Pancreas (tissue), 10 donors: ENCODE measurements at places on chromosomes 11 and 22. TPM values are rescaled to one million over a fixed set of nuclear protein-coding genes. Genes with fewer than 3 reads are reported as not detected.

GRCh38 chr22:44340271-44341239 is 27.8 kb upstream of the SHISAL1 start:
- no peaks in the 10 kb centered on the region for H3K4me1 ChIP-seq
- H3K27ac ChIP-seq, result no peak overlapping the region
- H3K27me3 ChIP-seq, result no peaks in the 10 kb centered on the region
- DNase-seq, result no peak
- H3K4me3 ChIP-seq, result no peak overlapping the region
- H3K36me3 ChIP-seq, result no peaks in the 10 kb centered on the region

- no peak overlapping the region for H3K27ac ChIP-seq
- no peaks in the 10 kb centered on the region for H3K36me3 ChIP-seq
- no peaks in the 10 kb centered on the region for H3K27me3 ChIP-seq
Observed at GRCh38 chr11:59076876-59077571, 9.1 kb upstream of the GLYATL1B start.

CCDC157 gene
- 1.3 TPM for total RNA-seq

COMT gene
- 51.3 TPM for total RNA-seq

GRCh38 chr11:119339589-119340334 is 921 bp downstream of the C1QTNF5 start:
- H3K4me3 ChIP-seq, result peak overlapping the region; percentile 59
- H3K27ac ChIP-seq, result peak overlapping the region; percentile 79

GRCh38 chr11:120974965-120975364 is 48.9 kb upstream of the TBCEL start:
- H3K4me1 ChIP-seq, result no peaks in the 10 kb centered on the region
- no peaks in the 10 kb centered on the region for H3K27me3 ChIP-seq
- DNase-seq, result no peak
- no peaks in the 10 kb centered on the region for H3K36me3 ChIP-seq
- no peak overlapping the region for H3K27ac ChIP-seq

DNA sequence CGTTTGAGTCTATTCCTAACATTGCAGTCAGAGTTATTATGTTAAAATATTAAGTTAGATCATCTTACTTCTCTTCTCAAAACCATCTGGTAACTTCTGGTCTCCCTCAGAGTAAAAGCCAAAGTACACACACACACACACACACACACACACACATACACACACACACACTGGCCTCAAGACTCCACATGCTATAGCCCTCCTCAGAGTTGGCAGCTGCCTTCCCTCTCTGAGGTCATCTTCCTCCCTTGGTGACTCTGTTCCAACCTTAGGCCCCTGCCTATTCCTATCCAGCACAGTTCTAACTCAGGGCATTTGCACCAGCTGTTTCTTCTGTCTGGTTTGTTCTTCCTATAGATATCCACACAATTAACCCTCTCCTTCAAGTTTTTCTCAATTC is 272.0 kb upstream of the SESN3 start:
- no peak overlapping the region for H3K4me3 ChIP-seq
- no peak for DNase-seq
- no peak overlapping the region for H3K27ac ChIP-seq
- no peaks in the 10 kb centered on the region for H3K36me3 ChIP-seq
- no peaks in the 10 kb centered on the region for H3K27me3 ChIP-seq

DNA sequence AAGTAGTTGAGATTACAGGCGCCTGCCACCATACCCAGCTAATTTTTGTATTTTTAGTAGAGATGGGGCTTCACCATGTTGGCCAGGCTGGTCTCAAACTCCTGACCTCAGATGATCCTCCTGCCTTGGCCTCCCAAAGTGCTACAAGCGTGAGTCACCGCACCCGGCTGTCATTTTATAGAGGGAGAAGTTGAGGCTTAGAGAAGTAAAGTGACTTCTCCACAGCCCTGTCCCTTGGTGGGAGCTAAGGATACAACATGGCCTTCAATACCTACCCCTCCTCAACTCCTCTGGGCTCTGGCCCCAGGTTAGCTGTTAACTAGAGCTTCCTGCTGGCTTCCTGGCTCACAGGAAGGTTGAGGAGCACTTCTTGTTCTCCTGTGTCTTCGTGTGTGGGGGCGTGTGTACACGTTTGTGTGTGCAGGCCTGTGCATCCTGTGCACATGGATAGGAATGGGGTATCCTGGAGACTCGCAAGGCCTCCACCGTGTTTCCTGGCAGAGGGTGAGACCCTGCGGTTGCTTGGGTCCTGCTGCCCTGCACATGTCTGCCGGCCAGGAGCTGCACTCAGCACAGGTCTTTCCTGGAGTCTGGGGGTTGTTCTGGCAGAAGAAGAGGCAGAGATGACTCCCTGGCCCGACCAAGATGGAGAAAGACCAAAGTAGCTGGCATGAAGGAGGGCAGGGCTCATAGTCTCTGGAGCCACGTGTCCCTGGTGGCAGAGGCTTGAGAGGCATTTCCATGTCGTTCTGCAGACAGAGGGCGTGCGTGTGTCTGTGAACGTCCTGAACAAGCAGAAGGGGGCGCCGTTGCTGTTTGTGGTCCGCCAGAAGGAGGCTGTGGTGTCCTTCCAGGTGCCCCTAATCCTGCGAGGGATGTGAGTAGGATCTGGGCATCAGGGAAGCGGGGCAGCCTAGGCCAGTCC is 2.4 kb downstream of the SIDT2 start:
- H3K27me3 ChIP-seq, result no peaks in the 10 kb centered on the region
- no peak overlapping the region for H3K27ac ChIP-seq
- no peak overlapping the region for H3K4me3 ChIP-seq

- H3K36me3 ChIP-seq, result no peaks in the 10 kb centered on the region
- no peaks in the 10 kb centered on the region for H3K4me1 ChIP-seq
Observed at GRCh38 chr11:1896923-1897322, 5.2 kb upstream of the PRR33 start.

SDHAF2 gene
- 14.4 TPM for total RNA-seq

- H3K27me3 ChIP-seq, result no peaks in the 10 kb centered on the region
- no peak overlapping the region for H3K27ac ChIP-seq
- H3K36me3 ChIP-seq, result no peaks in the 10 kb centered on the region
- no peak overlapping the region for H3K4me3 ChIP-seq
- DNase-seq, result no peak
Observed at GRCh38 chr11:67666676-67667489, 7.5 kb downstream of the ALDH3B2 start.

DNA sequence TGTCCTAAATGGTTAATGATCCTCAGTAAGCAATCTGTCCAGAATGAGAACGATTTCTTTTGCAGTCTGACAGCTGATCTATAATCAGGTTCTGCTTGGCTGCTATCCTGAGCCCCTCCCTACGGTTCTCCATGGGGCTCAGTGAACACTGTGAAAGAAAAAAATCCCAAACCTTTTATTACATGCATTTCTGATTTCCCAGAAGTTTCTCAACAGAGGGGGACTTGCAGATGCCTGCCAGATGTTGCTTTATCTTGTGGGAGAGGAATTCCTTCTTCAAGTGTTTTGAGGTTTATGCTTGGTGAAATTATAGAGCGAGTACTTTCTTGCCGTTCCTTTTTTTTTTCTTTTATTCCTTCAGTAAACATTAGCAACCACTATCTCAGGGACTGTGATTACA is 531.9 kb upstream of the ISX start:
- no peaks in the 10 kb centered on the region for H3K36me3 ChIP-seq
- no peaks in the 10 kb centered on the region for H3K27me3 ChIP-seq
- H3K4me1 ChIP-seq, result no peaks in the 10 kb centered on the region
- no peak for DNase-seq
- no peak overlapping the region for H3K4me3 ChIP-seq
- H3K27ac ChIP-seq, result no peak overlapping the region

GRCh38 chr11:39570526-39570925 is 1888.9 kb downstream of the LRRC4C start:
- DNase-seq, result no peak
- H3K4me3 ChIP-seq, result no peak overlapping the region
- no peaks in the 10 kb centered on the region for H3K27me3 ChIP-seq
- no peak overlapping the region for H3K27ac ChIP-seq
- H3K36me3 ChIP-seq, result no peaks in the 10 kb centered on the region
- H3K4me1 ChIP-seq, result no peaks in the 10 kb centered on the region

DNA sequence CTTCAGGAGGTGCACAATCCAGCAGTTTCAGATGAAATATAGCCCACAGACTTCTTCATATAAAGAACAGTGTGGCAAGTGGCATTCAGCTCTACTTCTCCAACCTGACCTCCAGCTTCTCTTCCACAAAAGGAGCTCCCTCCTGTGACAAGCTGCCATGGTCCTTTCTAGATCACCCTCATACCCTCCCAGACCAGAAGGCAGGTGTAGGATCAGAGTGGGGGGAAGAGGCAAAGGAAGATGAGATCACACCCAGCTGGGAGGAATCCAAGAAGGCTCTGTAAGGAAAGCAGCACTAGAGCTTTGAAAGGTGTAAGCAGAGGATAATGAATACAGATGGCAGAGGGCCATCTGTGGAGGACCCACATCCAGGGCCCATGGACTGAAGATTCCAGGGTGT is 7.6 kb downstream of the CLPB start:
- H3K36me3 ChIP-seq, result peaks cover 16% of the 10 kb centered on the region
- no peak for DNase-seq
- no peaks in the 10 kb centered on the region for H3K27me3 ChIP-seq
- peaks cover 5% of the 10 kb centered on the region for H3K4me1 ChIP-seq
- H3K4me3 ChIP-seq, result no peak overlapping the region

CDC42EP2 gene
- total RNA-seq, result 2.9 TPM

GRCh38 chr11:47004595-47005033 is 68.1 kb downstream of the CSTPP1 start:
- no peaks in the 10 kb centered on the region for H3K27me3 ChIP-seq
- H3K4me3 ChIP-seq, result no peak overlapping the region
- peak overlapping the region; percentile 59 for H3K27ac ChIP-seq
- DNase-seq, result no peak
- no peaks in the 10 kb centered on the region for H3K36me3 ChIP-seq
